DMS 273 treated with DMSO at 0.1 percent for 48 hours (cell line): ENCODE measurements at places on chromosomes 5 and 9.

- DNase-seq: no peak
These were observed 2.5 kb downstream of the PRDM6 start for GRCh38 chr5:123091298-123092222.

DNA sequence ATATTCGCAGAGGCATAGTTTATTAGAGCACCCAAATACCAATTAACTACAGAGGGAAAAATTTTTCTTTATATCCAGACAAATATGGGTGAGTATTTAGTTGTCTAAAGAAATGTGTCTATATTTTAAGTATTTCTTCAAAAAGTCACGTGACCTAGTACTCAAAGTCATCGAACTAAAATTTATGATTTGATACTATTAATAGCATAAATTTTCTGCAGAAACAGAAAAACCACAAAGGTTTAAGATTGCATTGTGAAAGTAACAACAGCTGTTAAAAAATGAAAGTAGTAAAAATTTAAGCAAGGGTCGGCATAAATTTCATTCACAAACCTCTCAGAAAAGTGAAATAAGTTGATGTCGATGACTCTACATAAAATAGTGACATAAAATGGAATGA lies 323.9 kb upstream of the RORB start:
- DNase-seq: no peak

GRCh38 chr9:116998305-116998704 lies 311.2 kb downstream of the TRIM32 start:
- no peak for DNase-seq

DNA sequence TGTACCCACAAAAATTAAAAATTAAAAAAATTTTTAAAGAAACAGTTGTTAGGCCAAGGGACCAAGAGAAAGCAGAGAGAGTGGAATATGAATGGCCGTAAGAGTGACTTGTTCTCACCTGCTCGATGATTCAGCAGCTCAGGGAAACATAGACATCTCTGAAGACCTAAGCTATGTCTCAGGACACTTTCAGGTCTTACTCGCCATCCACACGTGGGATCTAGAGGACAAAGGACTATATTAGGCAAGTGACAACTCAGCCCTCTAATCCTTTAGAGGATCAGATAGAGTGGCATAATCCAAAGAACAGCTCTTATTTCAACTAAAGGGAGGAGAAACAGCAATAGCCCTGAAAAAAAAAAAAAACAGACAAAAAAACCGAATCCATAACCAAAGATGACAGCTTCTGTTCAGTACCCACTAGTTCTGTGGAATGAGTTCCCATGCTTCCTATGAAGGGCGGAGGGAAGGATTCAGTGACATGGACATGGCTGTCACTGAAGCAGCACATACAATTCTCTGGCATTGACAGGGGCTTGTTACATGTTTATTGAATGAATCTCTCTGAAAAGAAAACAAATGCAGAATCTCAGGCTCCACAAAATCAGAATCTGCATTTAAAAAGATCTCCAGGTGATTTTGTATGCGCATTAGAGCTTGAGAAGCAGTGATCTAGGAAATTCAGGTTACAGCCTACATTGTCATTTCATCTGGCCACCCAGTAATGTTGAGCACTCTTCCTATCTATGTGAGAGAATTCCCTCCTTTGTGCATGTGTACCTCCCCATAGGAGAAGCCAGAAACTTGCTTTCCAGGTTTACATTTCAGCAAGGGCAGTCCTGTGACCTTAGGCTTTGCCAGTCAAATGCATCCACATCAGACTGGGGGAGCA lies 96.0 kb downstream of the KIAA1958 start:
- no peak for DNase-seq
